ENCODE measurements at places on chromosomes 2 and 18.
A peak's percentile ranks its signal among the peaks of the same experiment; 100 is the strongest.

DNA sequence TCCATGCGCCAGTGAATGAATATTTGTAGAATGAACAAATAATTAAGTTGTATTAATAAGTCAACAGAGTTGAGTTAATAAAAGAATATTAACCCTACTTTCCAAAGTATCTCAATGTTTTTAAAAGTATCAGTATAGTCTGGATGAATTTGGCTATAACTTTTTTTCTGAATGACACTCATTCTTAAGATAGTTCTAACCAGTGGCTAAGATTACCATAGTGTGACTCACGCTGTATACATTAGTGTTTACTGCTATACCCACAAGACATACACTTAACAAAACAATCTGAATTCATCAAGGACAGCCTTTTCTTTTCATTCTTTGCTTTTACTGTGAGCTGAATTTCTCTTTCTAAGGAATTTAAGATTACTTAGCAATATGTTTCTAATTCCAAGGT, 77.0 kb upstream of the PDE1A start:
- no peak for DNase-seq

GRCh38 chr2:119771331-119771730, 11.6 kb downstream of the PTPN4 start:
- no peak for DNase-seq

- DNase-seq = no peak
These were observed 233.2 kb downstream of the CNTNAP5 start for GRCh38 chr2:124258140-124258880.

DNA sequence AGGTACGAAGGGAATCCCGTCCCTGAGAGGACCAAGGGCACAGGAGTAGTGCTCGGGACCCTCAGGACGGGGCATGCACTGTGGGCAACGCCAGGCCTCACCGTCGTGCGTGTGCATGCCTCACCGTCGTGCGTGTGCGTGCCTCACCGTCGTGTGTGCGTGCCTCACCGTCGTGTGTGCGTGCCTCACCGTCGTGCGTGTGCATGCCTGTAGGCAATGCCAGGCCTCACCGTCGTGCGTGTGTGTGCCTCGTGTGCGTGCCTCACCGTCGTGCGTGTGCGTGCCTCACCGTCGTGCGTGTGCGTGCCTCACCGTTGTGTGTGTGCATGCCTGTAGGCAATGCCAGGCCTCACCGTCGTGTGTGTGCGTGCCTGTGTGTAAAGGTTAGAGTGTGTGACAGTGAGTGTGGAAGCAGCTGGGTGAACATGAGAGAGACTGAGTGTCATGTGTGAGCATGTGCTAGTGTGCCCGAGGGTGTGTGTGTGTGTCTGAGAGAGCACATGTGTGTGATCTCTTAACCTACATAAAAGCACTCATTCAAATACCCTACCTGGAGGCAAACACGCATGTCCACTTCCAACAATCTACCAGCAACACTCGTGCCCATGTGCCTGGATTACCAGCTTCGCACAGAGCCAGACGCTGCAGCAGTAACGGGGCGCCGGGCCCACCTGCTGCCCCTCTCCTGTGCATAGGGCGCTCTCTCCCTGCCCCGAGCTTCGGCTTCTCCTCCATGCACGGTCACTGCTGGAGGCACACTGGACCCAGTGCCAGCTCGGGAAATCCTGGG, 36.3 kb downstream of the ZNF516 start:
- no peak for DNase-seq

DNA sequence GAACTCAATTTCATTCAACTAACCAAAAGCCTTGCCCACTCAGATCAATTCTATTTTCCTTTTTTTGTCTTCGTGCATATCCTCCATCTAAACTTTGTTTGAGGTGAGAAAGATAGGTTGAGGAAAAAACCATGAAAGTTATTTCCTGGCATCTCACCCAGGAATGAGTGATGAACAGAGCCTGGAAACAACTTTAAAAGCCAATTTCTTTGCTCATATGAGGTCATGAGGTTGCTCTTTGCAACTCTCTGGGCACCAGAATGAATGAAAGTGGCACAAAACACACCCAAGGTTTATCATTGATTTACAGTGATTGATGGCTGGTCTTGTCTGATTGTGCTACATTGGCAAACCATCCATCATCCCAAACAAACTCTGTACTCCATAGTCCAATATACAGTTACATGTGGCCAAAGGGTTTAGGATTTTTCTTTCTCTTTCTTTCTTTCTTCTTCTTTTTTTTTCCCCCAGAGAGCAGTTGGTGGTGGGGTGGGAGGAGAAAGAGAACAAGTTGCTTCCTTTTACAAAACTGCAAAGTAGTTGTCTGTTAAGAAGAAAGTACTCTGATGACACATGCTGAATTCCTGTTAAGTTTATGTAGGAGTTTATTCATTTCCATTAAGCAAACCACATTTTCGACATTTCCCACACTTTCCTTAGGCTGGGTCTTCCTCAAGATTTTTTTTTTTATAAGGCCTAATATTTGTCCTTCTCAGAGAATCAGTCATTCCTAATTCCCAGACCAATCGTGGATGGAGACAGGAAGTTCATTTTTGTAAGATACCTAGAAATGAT, 575.9 kb upstream of the ZEB2 start:
- DNase-seq = no peak

DNA sequence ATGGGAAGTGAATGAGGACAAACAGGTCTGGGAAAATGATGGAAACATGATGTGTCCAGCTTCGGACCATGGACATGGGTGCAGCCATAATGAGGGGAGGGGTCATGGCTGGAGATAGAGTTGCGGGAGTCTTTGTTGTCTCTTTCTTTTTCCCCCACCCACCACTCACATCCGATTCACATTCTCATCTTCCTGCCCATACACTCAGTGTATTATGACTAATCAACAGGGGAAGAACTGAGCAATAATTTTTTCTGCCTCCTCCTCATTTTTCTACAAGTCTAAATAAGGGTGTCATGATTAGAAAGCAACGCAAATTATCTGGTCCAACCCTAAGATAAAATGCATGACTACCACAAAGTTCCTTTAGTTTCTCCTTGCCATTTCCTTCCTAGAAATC, 5.7 kb upstream of the SERPINB2 start:
- no peak for DNase-seq

DNA sequence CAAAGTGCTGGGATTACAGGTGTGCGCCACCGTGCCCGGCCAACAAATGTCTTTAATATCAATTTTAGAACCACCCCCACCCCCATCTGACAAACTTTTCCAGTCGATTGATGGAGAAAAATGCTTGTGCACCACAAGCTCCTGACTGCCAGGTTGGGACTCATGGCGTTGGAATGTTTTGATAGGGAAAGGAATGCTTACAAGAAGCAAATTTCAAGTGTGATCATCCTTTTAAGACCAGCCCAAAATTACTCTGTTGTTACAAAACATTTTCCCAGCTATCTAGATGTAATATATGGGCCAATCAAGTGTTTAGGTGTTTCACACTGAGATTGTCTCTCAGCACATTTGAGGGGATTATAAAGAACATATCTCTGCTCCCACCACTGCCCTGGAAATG, 45.2 kb downstream of the UBXN4 start:
- DNase-seq = no peak

- no peak for DNase-seq
These were observed 13.4 kb downstream of the HNRNPA3 start for GRCh38 chr2:177225965-177226360.

DNA sequence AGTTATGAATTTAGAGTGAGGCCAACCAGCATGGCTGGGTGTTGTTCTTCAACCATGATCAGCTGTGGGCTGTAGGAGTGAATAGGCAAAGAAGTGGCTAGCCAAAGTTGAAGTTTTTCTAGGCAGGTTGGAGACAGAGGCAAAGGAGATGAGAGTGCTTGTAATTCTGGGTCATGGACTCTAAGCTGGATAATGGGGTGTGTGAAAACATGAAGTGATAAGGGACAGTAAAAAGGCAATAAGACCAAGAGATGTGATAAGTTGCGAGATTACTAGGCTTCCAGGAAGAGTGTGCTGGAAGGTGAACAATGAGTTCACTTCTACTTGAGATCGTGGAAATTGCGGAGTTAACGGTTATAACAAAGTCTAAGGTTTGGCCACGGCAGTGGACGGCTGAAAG, 118.6 kb upstream of the RNF152 start:
- DNase-seq = no peak

- no peak for DNase-seq
These were observed 21.9 kb downstream of the ITM2C start for GRCh38 chr2:230886671-230887071.

GRCh38 chr18:7520200-7520785, 46.8 kb upstream of the PTPRM start:
- no peak for DNase-seq

DNA sequence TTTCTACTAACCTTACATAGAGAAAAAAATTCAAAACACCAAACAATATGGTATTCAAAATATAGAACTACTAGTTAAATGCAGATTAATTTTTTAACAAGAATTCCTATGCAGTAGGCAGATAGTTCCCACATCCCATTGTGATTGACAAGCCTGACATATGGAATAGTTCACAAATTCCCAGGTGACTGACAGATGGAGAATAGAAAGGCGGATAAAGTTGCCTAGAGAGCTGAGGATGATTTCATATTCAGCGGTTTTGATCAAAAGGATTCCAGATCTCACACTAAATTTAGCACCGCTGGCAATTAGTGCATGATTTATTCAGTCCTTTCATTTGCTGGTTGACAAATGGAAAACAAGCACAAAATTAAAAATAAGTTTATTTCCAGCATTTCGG, 733.7 kb upstream of the POU3F3 start:
- DNase-seq = no peak

DNA sequence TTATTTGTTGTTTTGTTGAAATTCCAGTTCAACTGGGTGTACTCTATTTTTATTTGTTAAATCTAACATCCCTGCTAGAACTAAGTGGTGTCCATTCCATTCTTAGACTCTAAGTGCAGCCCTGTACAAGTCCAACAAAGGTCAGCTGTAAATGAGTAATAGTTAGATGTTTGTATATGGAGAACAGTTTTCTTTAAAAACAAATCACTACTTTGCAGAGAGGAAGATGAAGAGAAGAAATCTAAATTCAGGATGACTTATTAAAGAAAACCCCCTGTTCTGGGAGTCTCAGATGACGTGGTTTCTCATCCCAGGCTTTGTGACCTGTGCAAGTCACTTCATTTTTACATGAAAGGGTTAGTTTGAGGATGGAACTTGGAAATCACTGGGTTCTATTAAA, 57.9 kb downstream of the GALNT14 start:
- no peak for DNase-seq

DNA sequence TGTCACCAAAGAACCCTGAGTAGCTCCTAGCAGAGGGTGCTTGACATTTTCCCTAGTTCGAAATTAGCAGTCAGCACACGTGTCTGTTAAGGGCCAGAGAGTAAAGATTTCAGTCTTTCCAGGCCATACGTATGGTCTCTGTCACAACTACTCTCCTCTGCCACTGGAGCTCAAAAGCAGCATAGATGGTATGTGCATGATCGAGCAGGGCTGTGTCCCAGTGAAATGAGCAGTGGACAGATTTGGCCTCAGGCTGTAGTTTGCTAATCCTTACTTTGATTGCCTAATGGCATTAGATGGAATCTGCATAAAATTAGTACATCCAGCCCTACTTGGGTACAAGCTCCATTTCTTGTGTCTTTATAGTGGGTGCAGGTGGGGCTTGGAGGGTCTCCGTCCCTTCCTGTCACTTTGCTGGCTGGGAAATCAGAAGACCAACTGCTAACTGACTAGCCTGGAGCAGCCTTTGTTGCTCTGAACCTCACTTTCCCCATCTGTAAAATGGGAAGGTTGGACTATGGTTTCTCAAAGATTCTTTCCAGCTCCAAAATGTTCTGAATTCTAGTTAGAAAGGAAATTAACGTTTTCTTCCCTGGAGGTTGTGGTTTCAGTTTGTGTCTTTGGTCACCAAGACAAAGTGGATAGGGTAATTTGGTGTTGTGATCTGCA, 108.5 kb downstream of the GLI2 start:
- no peak for DNase-seq

DNA sequence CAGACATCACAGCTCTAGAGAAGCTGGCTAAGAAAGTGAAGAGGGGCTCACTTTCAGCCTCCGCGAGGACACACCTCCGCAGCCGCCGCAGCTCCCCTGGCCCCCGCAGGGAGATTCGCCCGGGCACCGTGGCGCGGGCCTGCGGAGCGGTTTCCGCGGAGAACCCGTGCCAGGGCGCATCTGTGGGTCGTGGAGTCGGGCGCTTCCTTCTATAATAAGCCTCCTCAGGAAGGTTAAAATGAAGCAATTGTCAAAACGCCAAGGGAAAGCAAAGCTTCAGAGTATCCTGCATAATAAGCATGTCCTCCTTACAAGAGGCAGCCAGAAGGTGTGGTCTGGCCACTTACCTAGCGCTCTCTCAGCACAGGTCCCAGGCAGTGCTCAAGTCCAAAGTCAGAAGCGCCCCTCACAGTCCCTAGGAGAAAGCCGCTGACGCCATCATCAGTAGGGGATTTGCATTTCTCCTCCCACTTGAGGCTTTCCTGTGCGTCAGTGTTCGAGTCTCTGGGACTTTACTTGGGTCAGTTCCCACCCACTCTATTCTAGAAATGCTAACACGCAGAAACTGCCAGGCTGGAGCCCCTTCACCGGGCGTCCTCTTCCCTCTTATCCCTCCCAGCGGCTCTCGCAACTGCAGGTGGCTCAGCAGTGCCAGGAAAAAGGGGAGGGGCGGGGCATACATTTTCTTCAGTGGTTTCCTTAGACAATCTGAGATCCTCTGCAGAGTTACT, at the start of gene STAT4:
Gene STAT4, minus strand, starts transcription at position 395 of the 731 bp plus-strand sequence. CDS start 2,791 bp downstream, outside the sequence.
- peak; percentile 16 for DNase-seq

DNA sequence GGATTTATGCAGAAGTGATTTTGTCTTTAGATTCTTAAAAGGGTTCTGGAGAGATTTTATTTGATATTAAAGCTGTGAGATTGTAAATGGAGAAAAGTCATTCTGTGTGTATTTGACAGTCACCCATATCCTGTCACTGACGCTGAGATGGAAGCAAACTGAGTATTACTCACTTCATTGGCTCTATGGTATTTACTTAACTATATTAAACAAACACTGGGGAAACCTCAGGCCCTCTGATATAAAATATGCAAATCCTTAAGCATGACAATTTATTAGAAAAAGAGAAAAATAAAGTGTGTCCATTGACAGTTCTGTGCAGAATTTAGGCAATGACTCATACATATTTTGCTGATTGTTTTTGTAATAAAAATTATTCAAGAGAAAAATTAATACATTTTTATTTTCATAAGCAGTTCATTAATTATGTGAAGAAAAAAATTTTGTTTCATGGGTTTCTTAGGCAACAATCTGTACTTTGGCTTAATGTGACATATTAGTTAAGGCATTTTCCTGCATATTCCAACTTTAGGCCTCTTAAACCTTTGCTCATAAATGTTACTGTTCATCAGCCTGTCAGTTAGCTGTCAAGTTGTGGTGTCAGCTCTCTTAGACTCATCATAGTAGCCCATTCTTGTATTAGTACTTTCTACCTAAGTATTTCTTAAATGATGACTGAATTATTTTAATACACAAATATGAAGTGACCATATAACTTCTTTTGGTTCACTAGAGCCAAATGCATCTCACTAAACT, 99.9 kb downstream of the PARD3B start:
- DNase-seq = no peak

DNA sequence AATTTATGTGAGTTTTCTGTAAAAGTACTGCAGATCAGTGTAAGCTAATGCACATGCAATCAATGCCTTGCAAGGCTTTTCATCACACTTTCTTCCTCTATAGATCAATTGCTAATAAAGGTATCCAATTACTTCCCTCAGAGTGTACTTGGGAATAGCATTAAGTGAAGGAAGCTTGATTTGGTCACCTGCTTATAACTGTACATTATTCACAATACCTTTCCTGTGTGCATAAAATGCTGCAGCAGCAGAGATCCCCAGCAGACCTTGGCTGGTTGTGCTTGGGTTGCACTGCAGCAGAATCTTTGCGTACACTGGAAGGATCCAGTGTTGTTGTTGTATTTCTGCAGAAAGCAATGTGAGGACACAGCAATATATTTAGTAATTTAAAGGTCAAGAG, 18.5 kb upstream of the SCN9A start:
- no peak for DNase-seq
